Motor neuron (in vitro differentiated cells): ENCODE measurements at places on chromosomes 5 and 9. TPM values are rescaled to one million over a fixed set of nuclear protein-coding genes. Genes with fewer than 3 reads are reported as not detected.

Gene CDX1
- total RNA-seq, result 0.49 and 0.76 TPM in 2 replicates

Gene IFNB1
- 0.43 and 0.89 TPM in 2 replicates for total RNA-seq

GRCh38 chr9:21287280-21287679, 17.8 kb downstream of the IFNA5 start:
- no peak for ATAC-seq

DNA sequence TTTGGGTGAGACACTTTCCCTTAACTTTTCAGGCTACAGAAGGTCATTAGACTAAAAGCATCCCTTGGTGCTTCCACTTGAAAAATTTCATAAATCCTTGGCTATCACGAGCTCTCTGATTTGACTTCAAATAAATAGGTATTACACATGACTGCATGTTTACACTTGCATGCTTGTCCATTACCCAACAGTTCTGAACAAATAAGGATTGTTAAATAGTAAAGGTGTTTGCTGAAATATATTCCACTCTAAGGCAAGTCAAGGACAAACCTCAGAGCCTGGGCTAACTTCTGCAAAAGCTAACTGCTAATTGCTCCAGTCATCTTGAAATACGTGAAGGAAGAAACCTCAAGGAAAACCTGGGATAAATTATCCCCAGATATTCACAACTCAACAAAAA, 14.5 kb downstream of the FBXW2 start:
- no peak for ATAC-seq

- ATAC-seq, result no peak
Measured at GRCh38 chr9:26807161-26807560, 85.4 kb downstream of the CAAP1 start.

DNA sequence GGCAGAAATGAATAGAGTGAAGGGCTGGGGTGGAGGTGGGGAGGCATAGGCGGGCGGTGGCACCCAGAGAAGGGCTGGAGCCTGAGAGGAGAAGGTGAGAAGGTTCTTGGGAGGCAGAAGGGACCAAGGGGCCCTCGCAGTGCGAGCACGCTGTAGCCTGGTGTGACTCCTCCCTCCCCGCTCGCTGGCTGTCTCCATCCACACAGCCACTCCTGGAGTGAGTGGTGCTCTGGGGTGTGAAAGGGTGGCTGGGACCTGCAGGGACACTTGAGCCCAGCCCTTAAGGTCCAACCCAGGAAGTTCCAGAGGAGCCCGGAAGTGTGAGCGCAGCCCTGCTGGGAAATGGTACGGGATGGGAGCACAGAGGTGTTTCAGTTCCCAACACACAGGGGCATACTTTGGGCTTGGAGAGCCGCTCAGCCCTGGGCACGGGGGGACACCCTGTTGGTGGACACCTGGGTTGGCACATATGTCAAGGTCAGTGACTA, 9.3 kb upstream of the SCGB3A1 start:
- no peak for ATAC-seq

DNA sequence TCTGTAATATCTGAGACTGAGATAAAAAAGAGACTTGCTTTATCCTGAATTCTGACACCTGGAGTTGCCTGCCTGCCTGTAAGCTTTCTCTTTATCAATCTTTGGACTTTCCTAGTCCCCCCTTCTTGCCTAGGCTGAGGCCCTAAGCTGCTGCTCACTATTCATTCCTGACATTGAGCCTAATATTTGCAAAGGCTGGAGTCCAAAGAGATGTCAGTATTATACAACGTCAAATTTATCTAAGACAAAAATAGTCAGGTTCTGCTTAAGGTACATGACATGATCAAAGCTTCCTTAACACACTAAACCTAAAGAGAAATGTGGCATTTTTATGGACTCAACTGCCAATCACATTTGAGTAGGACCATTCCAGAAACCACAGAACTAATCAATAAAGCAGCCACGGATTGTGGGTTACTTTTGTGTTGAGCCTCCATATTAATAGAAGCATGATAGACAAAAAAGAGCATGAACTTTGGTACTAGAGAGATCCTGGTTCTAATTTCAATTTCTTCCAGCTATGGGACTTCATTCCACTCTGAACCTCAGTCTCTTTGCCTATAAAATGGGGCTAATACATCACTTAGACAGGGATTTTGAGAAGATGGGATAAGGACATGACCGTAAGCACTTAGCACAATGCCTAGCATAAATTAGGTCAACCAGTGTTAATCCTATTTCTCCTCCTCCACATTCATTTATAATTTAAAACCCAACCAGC, 56.1 kb downstream of the IL33 start:
- ATAC-seq, result no peak

- ATAC-seq, result no peak
Measured at GRCh38 chr5:171924493-171925122, 81.8 kb downstream of the FBXW11 start.

- ATAC-seq, result no peak
Measured at GRCh38 chr5:35804841-35805240, 51.9 kb upstream of the IL7R start.
